ENCODE measurements at places on chromosomes 5 and 9.
A peak's percentile ranks its signal among the peaks of the same experiment; 100 is the strongest.

- no peak for DNase-seq
Measured at GRCh38 chr5:167966979-167967378, 324.5 kb upstream of the WWC1 start.

DNA sequence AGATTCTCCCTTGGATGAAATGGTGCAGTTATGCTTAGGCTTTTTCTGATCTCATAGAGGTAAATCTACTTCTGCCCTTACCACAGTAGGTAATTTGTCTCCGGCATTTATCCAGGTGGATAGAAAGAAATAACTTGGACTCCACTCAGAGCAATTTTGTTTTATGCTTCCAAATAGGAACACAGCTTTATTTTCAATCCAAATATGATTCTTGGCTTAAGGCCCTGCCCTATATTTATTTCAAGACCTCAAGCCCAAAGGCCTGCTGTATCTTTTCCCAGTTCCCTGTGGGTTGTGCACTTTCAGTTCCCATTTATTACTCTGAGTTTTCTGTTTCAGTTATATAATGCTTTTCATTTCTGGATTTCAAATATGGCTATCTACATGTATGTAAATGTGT, 274.2 kb upstream of the SMC2 start:
- no peak for DNase-seq

GRCh38 chr9:90029996-90030395, 425.2 kb downstream of the GADD45G start:
- no peak for DNase-seq

DNA sequence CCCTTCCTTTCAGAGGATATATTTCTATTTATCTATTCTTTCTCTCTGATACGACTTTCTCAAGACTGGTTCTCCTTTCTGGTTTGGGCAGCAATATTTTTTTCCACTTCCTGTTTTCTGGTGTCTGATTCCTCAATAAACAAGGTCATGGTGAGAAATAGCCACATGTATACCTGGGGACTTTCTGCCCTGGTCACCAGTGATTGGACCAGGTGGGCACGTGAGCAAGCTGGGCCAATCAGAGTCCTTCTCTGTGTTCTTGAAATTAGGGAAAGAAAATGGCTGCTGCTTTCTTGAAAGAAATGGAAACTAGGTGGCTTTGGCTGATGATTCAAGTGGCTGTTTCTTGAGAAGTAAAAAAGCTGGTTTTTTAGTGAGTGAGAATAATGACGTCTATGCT, 18.4 kb upstream of the GSN start:
- peak; percentile 72 for DNase-seq

All from HL-60 (cell line).